ENCODE measurements at places on chromosomes 1 and 21. TPM values are rescaled to one million over a fixed set of nuclear protein-coding genes. Genes with fewer than 3 reads are reported as not detected.

TCHH gene
- 0.04 TPM for polyA plus RNA-seq

LINGO4 gene
- not detected for polyA plus RNA-seq

MCOLN3 gene
- 2.4 TPM for polyA plus RNA-seq

TMEM240 gene
- 4.9 TPM for polyA plus RNA-seq

GOLT1A gene
- 0.38 TPM for polyA plus RNA-seq

C1QB gene
- polyA plus RNA-seq = 19.3 TPM

TBX15 gene
- 72.1 TPM for polyA plus RNA-seq

WDR64 gene
- polyA plus RNA-seq = 0.38 TPM

- no peak for DNase-seq
Observed at GRCh38 chr1:4124631-4125145, 224.6 kb upstream of the C1orf174 start.

DNA sequence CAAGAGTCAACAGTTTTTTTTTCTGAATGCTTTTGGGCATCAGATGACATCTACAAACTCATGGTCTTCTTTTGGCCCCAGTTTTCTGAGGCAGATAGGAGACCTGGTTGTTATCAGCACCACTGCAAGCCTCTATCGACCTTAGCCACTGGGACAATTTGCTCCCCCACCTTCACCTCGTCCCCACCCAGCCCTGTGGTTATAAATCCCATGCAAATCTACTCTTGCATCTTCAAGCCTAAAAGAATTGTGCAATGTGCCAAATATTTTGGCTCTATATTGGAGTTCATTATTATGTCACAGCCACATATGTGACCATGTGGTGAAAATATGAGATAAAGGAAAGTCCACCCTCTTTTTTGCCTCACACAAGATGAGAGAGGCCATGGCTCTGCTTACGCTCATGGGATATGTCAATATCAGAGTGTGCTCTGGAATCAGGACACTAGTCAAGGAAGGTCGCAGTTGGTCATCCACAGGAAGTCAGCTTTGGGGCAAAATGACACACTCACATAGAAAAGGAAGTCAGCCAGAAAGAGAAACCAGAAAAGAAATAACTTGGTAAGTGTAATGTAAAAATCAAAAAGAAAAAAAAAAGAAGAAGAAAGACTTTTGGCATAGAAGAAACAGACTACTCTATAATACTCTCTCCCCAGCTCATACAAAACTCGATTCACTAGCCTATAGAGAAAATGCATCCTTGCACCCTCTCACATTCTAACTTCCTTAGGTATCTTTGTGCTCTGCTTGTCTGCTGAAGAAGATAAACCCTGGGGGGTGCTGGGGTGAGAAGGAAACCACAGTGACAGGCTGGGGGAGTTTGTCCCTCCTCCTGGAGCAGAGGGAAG is 21.2 kb downstream of the SLC30A10 start:
- DNase-seq = no peak

GRCh38 chr1:47584249-47584648 is 146.4 kb downstream of the FOXD2 start:
- no peak for DNase-seq

GRCh38 chr1:197918807-197919345 is 1.7 kb downstream of the LHX9 start:
- DNase-seq = no peak

DNA sequence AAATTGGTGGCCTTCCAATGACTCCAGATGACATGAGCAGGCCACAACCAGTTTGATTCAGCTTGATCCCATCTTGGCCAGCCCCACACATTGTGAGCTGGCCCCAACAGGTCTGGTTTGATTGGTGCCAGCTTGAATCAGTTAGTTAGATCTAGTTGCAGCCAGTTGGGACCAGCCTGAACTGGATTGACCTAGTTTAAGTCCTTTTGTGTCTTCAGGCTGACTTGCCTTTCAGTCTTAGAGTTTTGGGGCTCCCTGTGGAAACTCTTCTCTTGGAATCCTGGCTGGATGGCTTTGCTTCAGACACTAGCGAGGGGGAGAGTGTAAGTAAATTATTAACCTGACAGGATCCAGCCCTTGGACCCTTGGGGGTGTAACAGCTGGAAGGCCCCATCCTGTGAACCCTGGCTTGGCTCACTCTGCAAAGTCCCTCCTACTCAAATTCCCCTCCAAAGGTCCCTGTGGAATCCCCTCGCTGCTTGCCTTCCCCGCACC is 36.2 kb upstream of the POU3F1 start:
- peak; percentile 31 for DNase-seq

GRCh38 chr1:222728746-222729145 is 8.3 kb upstream of the FAM177B start:
- DNase-seq = no peak

DNA sequence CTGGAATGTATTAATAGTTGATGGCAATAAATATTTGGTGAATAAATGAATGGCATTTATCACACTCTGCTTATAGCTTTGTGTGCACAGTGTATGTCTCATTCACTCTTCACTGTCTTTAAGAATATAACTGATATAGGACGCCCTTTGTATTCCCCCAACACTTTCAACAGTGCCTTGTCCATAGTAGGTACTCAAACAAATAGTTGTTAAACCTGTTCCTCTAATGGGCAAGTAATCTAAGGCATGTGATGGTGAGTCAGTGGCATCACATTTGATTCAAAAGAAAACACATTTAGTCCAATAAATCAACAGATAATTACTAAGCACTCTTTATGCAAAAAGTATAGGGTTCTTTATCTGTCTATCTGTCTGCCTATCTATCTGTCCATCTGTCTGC is 11.2 kb upstream of the RXRG start:
- no peak for DNase-seq

- no peak for DNase-seq
Observed at GRCh38 chr1:25023826-25024225, 93.8 kb upstream of the RUNX3 start.

- no peak for DNase-seq
Observed at GRCh38 chr1:34928066-34928696, 1.3 kb downstream of the DLGAP3 start.

GRCh38 chr1:192477630-192478029 is 97.9 kb upstream of the RGS1 start:
- peak; percentile 29 for DNase-seq

- no peak for DNase-seq
Observed at GRCh38 chr1:83882906-83883305, 116.0 kb downstream of the TTLL7 start.

DNA sequence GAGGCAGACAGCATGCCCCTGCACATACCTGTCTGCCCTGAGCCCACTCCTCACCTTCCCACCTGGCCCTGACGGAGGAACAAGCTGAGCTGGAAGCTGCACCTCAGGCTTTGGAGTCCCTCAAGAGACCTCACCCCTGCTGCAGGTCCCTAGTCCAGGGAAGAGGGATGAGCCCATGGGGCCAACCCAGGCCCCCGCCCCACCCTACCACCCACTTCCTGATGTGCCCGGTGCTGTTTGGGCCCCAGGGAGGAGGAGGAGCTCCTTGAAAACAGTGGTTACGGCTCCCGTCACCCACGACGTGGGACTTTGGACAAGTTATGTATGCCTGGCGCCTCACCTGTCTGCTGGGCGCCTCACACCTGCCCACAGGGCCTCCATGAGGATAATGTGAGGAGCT is 250.2 kb downstream of the NPHP4 start:
- DNase-seq = no peak

- no peak for DNase-seq
Observed at GRCh38 chr1:43803646-43804045, 96.3 kb downstream of the ST3GAL3 start.

GRCh38 chr1:241888232-241888631 is 40.2 kb downstream of the EXO1 start:
- no peak for DNase-seq

DNA sequence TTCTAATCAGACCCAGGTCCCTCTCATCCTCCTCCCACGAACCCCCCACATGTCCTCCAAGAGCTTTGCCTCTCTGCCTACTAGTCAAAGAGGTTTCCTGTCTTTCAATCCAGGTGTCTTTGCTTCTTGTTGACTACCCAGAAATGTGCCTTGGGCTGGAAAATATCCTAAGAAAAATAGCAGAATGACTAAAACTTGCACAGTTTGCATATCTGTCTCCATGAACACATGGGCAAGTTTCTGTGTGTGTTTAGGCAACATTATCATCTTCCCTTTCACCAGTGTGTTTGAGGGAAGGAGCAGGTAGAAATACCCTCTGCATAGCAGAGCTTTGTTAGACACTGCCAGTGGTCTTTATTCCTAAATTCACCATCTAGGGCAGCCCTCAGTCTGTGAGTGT is 1.5 kb downstream of the C1orf116 start:
- no peak for DNase-seq

- DNase-seq = no peak
Observed at GRCh38 chr1:25217598-25218232, 14.6 kb downstream of the SYF2 start.

- no peak for DNase-seq
Observed at GRCh38 chr1:195717651-195718050, 890.6 kb downstream of the KCNT2 start.

GRCh38 chr1:172382990-172383389 is 37.5 kb upstream of the C1orf105 start:
- DNase-seq = peak; percentile 57

DNA sequence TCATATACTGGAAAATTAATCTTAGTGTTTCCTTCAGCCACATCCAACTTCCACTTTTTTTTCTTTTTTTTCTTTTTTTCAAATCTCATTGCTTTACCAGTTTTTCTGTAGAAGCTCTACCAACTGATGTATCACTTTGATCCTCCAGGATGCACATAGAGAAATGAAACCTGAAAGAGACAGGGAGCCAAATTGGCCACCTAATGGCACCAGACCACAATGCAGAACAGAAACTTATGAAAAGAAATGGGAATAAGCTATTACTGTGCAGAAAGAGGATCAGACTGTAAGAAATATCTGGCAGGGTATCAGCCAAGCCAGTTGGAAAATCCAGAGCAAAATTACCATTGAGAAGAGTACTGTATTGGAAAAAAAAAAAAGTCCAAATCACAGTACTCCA is 1514.2 kb downstream of the MRPL39 start:
- DNase-seq = no peak

DNA sequence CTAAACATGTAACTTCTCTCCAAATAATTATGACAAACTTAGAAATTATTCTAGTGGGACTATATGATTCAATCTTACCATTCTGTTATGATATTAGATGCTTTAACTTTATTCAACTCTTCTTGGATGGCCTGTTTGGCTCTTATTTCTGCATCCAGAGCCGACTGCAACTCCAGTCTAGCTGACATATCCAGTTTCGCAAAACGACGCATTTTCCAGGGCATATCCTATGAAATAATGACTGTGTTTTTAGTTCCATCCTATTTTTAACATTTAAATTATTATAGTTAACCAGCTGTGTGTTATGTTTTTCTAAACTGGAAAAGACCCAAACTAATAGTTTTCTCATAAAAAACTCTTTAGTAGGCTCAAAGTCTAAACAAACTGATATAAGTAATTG is 133.7 kb downstream of the COQ8A start:
- peak; percentile 52 for DNase-seq

DNA sequence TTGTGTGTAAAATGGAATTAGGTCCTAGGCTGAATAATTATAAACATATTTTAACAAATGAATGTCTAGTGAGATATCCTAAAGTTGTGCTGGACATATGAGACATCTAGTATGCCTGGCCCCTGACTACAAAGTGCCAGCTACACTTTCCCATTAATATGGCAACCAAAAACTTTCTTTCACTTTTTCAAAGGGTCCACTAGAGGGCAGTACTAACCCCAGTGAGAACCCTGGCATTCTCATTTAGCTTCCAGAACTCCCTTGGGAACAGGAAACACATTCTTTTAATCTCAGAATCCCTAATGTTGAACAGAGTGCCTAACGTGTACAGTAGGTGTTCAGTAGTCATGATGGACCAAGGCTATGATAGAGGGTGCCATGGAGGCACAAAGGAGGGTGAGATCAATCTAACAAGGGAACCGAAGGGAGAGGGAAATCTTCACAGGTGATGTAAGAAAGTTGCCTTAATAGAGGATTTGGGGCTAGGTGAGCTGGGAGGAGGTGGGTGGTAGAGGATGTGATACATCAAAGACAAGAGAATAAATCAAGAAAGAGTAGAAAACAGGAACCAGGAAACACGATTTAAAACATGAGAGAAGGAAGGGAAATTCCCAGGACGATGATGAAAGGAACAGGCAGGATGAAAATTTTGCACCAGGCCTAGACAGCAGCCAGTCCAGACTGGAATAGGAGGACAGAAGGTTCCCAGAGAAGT is 41.6 kb downstream of the NSL1 start:
- no peak for DNase-seq

DNA sequence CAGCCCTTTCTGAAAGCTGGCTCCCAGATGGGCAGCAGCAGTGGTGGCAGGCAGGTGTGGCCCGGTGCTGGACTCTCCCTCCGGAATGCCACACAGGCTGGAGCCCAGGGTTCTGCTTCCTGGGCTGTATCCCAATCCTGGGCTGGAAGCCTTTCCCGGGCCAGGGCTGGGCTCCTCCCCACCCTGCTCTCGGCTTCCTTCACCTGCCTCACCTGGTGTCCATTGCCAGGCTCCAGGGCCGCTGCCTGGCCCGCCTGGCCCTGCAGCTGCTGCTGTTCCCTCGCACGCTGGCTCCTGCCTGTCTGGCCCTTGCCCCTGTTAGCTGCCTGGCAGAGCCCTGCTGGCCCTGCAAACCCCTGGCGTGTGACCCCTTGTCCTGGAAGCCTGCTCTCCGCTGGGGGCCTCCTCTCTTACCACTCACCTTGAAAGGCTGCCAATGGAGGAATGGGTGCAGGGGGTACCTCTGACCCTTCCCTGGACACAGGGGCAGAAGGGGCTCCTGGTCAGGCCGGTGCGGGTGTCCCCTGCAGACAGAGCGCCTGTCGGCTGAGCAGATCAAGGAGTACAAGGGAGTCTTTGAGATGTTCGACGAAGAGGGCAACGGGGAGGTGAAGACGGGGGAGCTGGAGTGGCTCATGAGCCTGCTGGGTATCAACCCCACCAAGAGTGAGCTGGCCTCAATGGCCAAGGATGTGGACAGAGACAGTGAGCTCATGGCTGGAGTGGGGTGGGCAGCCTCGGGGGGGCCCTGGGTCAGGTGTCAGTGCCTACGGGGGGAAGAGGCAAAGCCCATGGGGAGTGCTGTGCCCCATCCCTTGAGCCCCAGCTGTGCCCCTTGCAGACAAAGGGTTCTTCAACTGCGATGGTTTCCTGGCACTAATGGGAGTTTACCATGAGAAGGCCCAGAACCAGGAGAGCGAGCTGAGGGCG is 1.1 kb downstream of the CALML6 start:
- DNase-seq = no peak

Measured in muscle of arm (tissue), 14 donors.